ENCODE measurements at places on chromosomes 12 and 14. TPM values are rescaled to one million over a fixed set of nuclear protein-coding genes. Genes with fewer than 3 reads are reported as not detected.

DNA sequence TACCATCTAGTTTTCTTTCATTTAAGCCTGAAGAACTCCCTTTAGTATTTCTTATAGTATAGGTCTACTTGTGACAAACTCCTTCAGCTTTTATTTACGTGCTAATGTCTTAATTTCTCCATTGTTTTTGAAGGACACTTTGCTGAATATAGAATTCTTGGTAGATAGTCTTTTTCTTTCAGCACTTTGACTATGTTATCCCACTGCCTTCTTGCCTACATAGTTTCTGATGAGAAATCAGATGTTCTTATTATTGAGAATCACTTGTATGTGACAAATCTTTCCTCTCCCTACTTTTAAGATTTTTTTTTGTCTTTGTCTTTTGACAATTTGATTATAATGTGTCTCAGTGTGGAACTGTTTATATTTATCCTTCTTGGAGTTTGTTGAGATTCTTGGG is 5.1 kb upstream of the MIS18BP1 start:
- no peaks in the 10 kb centered on the region for H3K4me1 ChIP-seq
- H3K4me3 ChIP-seq: no peak overlapping the region
- DNase-seq: no peak
- H3K36me3 ChIP-seq: no peaks in the 10 kb centered on the region
- H3K27me3 ChIP-seq: no peaks in the 10 kb centered on the region

DNA sequence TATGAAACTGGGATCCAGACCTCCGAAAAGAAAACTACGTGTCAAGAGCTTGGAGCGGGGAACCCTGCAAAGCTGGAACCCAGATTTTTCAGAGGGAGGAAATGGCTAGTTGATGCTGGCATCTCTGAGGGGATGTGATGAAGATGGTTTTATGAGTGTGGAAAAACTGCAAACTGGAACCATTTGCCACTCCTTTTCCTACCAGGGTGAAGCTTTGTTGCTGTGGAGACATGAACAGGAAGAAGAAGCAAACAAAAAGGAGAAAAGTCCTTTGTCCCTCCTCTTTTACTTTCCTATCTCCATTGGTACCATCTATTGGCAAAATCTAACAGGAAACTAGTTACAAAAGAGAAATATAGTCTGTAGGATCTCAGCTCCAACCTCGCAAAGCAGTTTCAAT is 39.2 kb downstream of the CDK17 start:
- H3K27ac ChIP-seq: no peak overlapping the region
- DNase-seq: no peak
- no peaks in the 10 kb centered on the region for H3K27me3 ChIP-seq
- H3K36me3 ChIP-seq: no peaks in the 10 kb centered on the region
- H3K4me1 ChIP-seq: no peaks in the 10 kb centered on the region

DNA sequence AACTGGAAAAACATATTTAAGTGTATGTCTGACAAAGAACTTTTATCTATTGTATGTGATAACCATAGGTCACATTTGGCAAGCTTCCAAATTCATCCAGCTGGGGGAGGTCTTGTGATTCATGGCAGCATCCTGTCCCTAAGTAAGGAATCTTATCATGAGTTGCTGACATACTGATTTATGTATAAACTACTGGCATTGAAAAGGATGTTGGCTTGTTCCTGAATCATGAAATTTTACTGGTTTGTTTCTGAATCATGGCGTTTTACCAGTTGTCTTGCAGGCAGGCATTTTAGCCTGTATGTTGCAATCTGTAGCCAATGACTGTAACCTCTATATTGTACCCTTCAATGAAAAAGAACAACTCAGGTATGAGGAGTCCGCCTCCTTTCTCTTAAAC is 244.8 kb downstream of the IPO8 start:
- no peak overlapping the region for H3K27ac ChIP-seq
- no peak overlapping the region for H3K4me3 ChIP-seq
- H3K27me3 ChIP-seq: no peaks in the 10 kb centered on the region
- H3K36me3 ChIP-seq: no peaks in the 10 kb centered on the region
- no peaks in the 10 kb centered on the region for H3K4me1 ChIP-seq

GRCh38 chr12:91567100-91567485 is 384.5 kb upstream of the DCN start:
- no peaks in the 10 kb centered on the region for H3K36me3 ChIP-seq
- no peaks in the 10 kb centered on the region for H3K27me3 ChIP-seq
- no peak overlapping the region for H3K27ac ChIP-seq
- DNase-seq: no peak
- no peaks in the 10 kb centered on the region for H3K4me1 ChIP-seq

Gene KLRC2
- 0.31 TPM for total RNA-seq

Measured in right lobe of liver (tissue), 6 donors.